ENCODE measurements at places on chromosomes 4 and X.
A peak's percentile ranks its signal among the peaks of the same experiment; 100 is the strongest.

- DNase-seq = no peak
Measured at GRCh38 chrX:129478516-129478915, 44.8 kb downstream of the SMARCA1 start.

DNA sequence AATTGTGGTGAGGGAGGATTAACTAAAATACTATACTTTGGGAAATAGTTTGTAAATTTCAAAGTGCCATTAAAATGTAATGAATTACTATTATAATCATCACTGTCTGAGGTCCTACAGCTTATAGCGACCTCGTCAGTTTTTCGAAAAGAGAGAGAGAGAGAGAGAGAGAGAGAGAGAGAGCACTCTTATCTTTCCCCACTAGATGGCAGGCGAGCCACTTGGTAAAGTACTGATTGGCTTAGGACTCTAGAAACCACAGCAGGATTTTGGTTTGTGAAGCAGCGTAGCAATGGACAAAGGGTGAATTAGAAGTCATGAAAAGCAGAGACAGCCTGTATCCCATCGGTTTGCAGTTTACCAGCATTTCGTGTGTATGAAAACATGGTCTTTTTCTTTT, 52.5 kb downstream of the LINC00632 start:
- DNase-seq = peak; percentile 34

DNA sequence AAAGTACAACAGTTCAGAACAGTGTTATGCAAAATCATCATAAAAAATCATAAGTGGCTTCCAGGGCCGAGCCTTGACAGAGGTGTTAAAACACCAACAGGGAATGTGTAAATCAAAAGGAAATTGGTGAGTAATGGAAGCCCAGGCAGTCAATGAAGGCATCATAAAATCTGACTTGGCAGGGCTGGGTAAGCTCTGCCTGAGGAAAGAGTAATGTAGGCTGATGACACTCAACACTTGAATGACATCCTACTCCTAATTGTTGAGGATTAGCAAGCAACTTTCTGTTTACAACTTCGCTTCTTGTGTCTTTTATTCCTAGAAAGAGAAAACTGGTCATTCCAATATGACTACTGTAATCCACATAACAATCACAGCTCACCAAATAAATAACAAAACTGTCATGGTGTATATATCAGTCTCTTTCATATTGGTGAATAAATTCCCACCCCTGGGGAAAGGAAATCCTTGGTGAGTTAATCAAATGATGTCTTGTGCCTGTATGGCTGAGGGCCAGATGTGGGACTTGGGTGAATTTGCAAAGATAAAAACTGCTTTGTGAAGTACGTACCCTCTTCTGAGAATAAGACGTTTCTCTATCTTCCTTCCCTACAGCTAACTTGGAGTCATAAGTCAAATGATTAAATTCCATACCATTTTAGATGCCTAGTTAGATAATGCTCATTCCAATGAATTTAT, 196.8 kb downstream of the DCHS2 start:
- DNase-seq = no peak

- DNase-seq = no peak
Measured at GRCh38 chr4:40307627-40308497, 27.3 kb upstream of the CHRNA9 start.

GRCh38 chr4:86974551-86974994, 39.8 kb downstream of the AFF1 start:
- no peak for DNase-seq

GRCh38 chr4:170391066-170391740, 301.4 kb upstream of the AADAT start:
- peak; percentile 63 for DNase-seq

DNA sequence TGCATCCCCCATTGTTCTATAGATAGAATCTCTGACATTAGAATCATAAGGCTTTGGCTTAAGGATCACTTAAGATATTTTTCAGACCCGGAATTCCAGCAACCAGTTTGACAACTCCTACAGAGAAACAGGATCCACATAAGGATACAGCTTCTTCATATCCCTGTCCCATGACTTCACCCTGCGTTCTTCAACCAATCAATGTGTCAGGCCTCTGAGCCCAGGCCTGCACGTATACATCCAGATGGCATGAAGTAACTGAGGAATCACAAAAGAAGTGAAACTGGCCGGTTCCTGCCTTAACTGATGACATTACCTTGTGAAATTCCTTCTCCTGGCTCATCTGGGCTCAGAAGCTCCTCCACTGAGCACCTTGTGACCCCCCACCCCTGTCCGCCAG, 85.1 kb downstream of the MFAP3L start:
- DNase-seq = no peak

- DNase-seq = no peak
Measured at GRCh38 chr4:140269369-140269768, 104.1 kb upstream of the SCOC start.

DNA sequence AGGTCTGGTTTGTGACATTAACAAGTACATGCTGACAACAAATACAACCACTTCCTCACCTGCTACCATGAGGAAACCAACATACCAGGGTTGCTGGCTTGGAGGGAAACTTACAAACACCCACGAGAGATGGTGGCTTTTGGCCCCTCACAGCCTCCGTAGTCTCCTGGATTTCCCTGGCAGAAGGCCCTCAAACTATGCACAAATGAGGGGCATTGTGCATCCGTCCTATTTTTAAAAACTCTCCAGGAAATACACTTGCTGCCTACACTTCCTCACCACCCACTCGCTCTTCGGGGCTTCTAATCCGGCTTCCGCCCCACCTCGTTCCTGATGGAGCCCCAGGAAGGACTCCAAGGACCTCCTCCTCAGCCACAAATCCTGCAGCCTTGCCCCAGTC, 355.0 kb upstream of the GATB start:
- no peak for DNase-seq

DNA sequence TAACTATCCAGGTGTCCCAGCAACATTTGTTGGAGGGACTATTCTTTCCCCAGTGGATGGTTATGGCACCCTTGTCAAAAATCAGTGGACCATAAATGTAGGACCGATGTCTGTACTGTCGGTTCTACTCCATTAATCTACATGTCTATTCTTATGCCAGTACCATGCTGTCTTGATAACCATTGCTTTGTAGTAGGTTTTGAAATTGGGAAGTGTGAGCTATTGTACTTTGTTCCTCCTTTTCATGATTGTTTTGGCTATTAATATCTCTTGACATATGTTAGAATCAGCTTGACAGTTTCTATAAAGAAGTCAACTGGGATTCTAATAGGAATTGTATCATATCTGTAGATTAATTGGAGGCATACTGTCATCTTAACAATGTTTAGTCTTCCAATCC, 112.7 kb downstream of the HNRNPD start:
- no peak for DNase-seq

DNA sequence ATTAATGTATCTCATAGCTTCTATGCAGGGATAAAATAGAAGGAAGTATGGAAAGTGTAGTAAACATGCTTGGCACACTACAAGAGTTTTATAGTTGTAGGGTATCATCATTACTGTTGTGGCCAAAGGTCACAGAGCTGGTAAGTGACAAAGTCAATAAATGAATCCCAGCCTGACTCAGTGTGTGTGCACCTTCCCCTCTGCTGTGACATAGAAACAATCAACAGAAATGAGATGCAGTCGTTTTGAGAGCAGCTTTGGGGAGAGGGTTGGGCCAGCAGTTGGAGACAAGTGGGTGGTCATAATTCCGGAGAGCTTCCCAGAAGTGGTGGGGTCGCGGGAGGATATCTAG, 82.4 kb upstream of the RBPJ start:
- no peak for DNase-seq

DNA sequence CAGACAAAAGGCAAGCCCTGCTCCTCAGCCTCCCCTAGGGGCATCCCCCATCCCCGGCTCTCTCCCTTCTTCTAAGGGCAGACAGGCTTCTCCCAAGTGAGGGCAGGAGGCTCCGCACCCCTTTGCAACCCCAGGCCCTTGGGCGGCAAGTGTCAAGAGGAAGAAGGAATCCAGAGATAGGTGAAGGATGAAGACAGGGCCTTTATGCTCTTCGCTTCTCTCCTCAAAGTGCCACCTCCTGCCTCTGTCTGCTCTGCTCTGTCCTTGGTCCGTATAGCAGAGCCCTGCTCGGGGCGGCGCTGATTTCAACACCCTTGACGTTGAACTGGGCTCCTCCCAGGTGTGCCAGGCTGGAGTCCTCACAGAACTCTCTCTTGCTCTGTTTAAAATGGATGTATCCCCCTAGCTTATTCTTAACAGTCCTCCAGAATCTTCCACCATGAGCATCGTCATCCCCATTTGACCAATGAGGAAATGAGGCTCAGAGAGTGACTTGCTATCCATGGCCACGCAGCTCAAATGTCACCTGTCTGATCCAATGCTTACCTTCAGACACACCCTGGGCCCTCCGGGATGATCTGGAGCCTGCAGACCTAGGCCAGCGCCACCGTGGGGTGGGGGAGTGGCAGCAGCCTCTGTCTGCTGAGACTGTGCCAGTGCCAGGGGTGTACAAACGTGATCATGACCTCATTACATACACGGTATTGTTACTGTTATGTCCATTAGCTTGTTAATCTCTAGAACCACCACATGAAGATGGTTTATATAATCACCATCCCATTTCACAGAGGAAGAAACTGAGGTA, 99.8 kb downstream of the PHKA2 start:
- no peak for DNase-seq

DNA sequence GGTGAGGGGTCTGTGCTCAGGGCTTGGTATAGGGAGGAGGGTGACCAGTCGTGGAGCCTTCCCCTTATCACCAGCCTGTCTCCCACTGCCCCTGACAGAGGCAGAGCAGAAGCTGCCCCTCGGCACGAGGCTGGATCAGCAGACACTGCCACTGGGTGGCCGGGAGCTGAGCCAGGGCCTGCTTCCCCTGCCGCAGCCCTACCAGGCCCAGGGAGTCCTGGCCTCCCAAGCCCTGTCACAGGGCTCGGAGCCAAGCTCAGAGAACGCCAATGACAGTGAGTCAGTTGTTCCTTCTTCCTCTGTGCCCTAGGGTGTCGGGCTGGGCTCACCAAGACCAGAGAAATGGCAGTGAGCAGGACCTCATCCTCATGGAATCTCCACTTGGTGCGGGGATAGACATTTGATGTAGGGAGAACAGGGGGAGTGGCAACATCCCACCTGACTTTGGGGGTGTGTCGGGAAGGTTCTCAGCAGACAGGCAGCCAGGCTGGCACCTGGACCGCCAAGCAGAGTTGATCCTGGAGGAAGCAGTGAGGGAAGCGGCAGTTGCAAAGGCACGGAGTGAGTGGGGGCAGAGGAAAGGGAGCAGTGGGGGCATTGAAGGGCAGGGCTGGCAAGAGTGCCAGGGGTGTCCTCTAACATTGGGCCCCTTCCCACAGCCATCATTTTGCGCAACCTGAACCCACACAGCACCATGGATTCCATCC, 14.3 kb upstream of the UBA1 start:
- DNase-seq = no peak

- DNase-seq = no peak
Measured at GRCh38 chr4:18954538-18954937, 933.0 kb upstream of the LCORL start.

DNA sequence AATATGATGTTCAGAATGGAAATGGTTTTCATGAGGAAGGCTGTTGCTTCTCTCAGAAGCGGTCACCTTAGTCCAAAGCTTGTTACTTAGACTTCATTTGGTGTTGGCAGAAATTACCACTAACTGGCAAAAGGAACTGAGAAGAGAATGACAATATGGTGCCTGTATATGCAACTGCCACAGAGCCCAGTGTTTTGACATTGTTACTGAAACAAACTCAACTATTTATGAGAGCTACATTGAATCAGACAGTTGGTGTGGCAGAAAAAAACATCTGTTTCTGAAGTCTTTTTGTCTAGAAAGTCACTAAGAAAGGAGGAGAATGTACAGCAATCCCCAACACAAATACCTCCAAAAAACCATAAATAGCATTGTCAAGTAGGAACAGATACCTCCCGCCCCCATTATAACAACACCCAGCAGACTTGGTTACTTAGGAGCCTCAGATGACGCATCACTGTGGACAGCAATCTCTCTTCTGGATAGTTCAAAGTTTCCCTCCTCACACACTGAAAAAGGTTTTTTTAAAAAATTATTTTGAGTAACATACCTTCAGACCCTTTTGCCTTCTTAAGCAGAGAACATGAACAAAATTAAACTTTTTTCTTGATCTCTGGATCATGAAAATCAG, 92.2 kb downstream of the MAML3 start:
- no peak for DNase-seq

- peak; percentile 52 for DNase-seq
Measured at GRCh38 chr4:114384629-114385028, 214.0 kb upstream of the UGT8 start.

GRCh38 chrX:138986866-138987265, 275.3 kb upstream of the FGF13 start:
- no peak for DNase-seq

DNA sequence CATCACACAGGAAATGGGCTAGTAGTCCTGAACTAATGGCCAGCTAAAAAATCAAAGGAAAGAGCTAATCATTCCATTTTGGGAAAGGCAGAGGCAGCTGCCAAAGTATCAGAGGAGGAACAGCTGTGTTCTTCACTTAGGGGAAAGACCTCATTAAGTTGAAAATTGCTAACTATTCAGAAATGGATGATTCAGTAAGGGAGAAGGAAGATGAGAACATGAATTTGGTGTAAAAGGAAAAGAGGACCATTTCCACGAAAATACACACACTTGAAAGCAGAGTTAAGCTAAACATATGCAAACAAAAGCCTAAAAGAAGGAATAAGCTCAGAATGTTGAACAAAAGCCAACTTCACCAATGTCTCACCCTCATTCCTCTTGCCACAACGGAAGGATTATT, 90.4 kb downstream of the PCDH19 start:
- DNase-seq = no peak

DNA sequence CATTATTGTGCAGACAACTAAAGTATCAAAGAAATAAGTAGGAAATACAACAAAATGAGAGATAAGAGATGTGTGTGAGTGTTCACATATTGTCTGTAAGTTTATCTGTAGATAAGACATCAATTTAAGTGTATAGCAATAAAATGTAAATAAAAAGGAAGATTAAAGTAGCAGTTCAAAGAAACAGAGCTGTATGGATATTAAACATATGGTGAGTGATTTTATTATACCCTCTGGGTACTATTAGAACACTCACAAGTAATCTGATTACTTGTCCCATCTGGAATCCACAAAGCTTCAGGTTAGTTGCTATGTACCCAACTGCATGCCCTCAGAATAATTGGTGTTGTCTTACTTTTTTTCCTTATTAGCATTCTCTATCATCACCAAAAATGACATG, 747.9 kb upstream of the ADGRL3 start:
- no peak for DNase-seq

GRCh38 chrX:72247206-72247942, 8.5 kb upstream of the ERCC6L start:
- no peak for DNase-seq

GRCh38 chr4:3010998-3011397, 47.6 kb downstream of the GRK4 start:
- no peak for DNase-seq
